Activated CD4-positive, alpha-beta memory T cell treated with anti-CD3 and anti-CD28 coated beads, Interleukin-2, amount 10 ng/mL, durations not matched to agents 7 days and 5 days (primary cell): ENCODE measurements at places on chromosomes 11 and 22.
A peak's percentile ranks its signal among the peaks of the same experiment; 100 is the strongest.

DNA sequence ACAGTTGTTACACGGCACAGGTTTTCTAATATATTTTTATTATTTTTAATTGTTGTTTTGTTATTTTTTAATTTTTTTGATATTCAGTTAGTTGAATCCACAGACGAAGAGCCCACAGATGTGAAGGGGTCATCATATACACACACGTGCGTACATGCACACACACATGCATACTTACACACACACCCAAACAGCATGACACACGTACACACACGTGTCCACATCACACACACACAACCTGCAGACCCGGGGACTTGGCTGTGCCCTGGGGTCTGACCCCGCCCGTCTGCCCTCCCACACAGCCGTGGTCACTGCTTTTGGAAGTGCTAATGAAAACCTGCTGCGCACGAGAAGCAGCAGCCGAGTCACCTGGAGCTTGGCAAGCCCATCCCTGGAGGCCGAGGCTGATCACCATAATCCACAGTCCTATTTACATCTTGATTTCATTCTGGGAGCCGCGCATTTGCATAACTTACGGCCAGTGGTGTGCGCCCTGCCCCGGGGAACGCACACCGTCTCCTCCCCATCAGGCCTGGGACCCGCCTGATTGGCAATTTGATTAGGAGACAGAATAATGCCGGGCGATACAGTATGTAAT is 110.3 kb downstream of the BRD1 start:
- no peak for DNase-seq

DNA sequence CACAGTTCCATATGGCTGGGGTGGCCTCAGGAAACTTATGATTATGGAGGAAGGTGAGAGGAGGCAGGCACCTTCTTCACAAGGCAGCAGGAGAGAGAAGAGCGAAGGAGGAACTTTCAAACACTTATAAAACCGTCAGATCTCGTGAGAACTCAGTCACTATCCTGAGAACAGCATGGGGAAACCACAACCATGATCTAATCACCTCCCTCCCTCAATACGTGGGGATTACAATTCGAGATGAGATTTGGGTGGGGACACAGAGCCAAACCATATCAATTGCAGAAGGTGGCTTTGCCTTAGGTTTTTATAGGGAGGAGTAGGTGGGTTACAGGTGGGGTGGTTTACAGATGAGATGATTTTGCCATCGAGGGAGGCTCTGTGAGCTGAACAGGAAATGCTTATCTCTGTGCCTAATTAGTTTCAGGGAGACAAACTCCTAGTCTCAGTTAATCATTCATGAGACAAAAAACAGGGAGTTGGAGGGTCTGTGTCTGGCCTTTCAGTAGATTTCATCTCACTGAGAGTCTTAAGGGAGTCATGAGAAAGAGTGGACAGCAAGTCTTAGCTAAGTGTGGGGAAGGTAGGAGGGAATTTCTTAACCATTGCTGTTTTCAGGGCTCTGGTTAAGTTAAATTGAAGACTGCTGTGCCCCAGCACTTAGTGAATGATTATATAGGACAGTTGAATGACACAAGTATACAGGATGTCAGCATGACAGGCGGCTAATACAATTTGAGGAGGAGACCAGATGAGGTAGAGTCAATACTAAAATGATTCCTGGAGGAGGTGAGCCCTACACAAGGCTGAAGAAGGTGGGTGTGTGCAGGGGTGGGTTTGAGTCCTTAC is 47.7 kb downstream of the CWC15 start:
- no peak for DNase-seq

- DNase-seq: no peak
Observed at GRCh38 chr11:107682171-107682570, 29.7 kb downstream of the SLN start.

DNA sequence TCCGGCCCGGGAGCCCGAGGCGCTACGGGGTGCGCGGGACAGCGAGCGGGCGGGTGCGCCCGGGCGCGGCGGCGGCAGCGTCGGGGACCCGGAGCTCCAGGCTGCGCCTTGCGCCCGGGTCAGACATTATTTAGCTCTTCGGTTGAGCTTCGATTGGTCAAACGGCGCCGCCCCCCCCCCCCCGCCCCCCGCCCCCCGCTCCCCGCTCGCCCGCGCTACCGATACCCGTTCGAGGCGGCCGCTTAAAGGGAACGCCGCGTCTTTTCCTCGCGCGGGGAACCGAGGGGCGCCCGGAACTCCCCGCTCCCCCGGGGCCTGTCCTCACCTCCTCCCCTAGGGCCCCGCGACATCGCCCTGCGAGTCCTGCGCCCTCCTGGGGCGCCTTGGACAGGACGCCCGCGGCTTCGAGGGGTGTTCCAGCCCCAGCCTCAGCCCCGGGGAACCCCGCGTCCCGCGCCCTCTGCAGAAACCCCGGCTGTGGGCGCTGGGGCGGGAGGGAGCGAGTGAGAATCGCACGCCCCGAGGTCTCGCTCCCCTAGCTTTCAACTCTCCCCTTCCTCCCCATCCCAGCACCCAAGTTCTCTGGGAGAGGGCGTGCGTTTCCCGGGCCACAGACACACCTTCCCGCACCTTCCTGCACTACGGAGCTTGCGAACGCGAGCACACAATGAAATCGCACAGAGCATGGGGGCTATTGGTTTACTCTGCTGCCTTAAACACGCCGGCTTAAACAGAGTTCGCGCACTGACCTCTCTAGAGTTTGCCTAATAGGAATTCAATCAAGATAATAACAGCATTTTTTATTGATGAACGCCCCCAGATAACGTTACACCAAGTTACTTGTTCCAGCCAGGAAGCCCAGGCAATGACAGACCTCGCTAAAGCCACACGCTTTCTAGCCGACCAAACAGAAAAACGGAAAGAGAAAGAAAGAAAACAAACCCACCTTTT is at the start of gene BDNF:
BDNF (minus strand) TSS at position 105 of the 951 bp plus-strand sequence. CDS start 41,891 bp downstream, outside the sequence.
- DNase-seq: no peak

GRCh38 chr22:46879083-46879482 is 116.6 kb downstream of the TBC1D22A start:
- DNase-seq: no peak

- DNase-seq: peak; percentile 40
Observed at GRCh38 chr11:76803811-76804600, 20.9 kb downstream of the TSKU start.

- DNase-seq: no peak
Observed at GRCh38 chr22:40010746-40011145, 16.0 kb downstream of the FAM83F start.

DNA sequence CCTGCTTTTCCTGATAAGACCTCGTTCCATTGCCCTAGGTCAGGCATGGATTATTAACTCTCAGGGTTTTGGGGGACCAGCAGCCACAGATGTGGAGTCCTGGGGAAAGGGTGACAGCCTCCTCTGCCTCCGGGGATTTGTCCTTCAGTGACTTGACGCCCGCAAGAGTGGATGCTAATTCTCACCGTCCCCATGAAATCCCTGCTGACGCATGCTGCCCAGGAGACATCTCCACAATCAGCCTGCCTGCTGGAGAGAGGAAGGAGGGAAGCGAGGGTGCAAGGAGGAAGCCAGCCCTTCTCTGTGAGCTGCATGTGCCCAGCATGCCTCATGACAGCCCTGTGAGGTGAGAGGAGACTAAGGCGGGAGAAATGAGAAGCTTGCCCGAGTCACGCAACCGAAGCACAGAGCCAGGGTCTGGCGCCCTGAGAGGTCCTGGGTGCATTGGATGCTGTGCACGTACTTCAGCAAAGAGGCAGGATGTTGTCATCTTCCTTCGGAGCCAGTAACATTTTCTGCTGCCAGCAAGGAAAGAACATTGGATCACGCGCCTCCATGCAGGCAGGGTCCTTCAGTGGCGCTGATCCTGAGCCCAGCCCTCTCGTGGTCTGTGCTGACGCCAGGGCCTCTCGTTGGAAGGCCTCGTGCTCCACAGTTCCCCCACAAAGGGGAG is 27.3 kb upstream of the KRTAP5-6 start:
- no peak for DNase-seq

- DNase-seq: no peak
Observed at GRCh38 chr11:2138068-2138430, 1.1 kb downstream of the IGF2 start.

GRCh38 chr22:32075997-32076760 is 33.1 kb downstream of the SLC5A1 start:
- no peak for DNase-seq

- DNase-seq: no peak
Observed at GRCh38 chr22:31635638-31636306, 26.2 kb downstream of the PISD start.

- DNase-seq: no peak
Observed at GRCh38 chr11:36280531-36280930, 8.7 kb downstream of the COMMD9 start.

DNA sequence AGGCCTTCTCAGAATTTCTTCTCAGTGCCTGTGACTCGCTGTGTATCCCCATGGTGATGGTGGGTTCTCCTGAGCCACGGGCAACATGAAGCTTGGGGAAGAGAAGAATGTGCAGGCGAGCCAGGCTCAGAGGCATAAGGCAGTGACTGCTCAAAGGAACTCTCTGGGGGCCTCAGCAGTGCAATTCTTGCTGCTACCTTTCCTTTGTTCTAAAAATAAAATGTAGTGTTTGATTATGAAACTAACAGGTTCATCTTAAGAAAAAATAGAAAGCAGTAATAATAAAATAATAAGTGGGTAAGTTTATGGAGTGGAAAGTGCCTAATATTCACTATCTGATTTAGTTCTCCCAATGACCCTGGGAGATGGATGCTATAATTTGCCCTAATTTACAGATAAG is 46.7 kb downstream of the MEI1 start:
- DNase-seq: no peak

GRCh38 chr22:18154821-18155390 is 4.9 kb downstream of the USP18 start:
- DNase-seq: no peak

GRCh38 chr11:86418917-86419316 is 44.2 kb downstream of the CCDC81 start:
- DNase-seq: no peak

DNA sequence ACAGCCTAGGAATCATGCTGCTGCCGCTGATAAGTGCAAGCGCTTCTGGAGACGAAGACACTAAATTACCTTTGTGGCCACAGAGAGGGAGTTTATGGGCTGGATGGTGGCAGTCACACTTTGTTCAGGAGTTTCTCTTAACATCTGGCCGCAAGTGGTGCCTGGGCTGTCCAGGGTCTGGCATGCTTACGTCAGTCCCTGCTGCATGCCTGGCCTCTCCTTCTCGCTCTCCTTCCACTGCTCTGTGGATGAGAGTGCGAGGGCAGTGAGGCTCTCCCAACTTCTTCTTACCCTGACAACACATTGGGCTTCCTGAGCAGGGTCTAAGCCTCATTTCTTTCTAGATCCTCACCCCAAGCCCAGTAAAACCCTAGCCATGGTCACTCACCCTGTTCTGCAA is 160.7 kb upstream of the SEZ6L start:
- DNase-seq: no peak

DNA sequence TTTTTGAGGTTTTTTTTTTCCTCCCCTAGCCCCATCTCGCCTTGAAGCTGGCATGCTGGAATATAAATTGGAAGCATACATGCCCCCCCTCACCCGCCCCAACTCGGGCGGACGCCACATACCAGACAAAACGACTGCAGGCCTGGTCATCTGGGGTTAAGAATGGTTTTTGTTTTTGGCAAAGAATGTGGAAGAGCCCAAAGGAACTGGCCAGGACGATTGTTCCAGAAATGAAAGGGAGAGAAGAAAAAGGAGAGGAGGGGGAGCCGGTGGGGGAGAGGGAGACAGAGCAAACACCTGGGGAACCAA is 25.0 kb downstream of the MN1 start:
- no peak for DNase-seq

DNA sequence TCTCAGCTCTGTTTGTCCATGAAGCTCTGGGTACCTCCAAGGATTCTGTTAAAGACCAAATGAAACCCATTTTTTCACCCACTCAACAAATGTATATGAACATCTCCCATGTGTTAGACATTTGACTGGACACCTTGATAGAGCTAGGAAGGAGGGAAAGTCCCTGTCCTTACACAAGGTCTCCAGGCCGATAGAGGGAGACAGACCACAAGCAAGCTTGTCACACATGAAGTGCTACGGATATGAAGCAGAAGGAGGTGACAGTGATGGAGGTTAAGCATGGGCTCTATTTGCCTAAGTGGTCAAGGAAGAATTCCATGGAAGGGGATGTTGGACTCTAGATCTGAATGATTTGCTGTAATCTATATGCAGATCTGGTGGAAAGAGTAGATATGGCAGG is 138.5 kb downstream of the MYO18B start:
- no peak for DNase-seq

- DNase-seq: no peak
Observed at GRCh38 chr22:37982151-37982785, 2.1 kb downstream of the SOX10 start.

DNA sequence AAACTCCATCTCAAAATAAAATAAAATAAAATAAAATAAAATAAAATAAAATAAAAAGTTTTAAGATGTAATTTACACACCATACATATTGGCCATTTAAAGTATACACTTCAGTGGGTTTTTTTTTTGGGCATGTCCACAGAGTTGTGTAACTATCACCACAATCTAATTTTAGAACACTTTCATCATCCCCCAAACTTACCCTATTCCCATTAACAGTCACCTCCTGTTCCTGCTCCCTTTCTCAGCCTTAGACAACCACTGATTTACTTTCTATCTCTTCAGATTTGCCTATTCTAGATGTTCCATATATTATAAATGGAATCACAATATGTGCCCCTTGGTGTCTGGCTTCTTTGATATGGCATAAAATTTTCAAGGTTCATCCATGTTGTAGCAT is 4.6 kb upstream of the ACER3 start:
- DNase-seq: no peak

DNA sequence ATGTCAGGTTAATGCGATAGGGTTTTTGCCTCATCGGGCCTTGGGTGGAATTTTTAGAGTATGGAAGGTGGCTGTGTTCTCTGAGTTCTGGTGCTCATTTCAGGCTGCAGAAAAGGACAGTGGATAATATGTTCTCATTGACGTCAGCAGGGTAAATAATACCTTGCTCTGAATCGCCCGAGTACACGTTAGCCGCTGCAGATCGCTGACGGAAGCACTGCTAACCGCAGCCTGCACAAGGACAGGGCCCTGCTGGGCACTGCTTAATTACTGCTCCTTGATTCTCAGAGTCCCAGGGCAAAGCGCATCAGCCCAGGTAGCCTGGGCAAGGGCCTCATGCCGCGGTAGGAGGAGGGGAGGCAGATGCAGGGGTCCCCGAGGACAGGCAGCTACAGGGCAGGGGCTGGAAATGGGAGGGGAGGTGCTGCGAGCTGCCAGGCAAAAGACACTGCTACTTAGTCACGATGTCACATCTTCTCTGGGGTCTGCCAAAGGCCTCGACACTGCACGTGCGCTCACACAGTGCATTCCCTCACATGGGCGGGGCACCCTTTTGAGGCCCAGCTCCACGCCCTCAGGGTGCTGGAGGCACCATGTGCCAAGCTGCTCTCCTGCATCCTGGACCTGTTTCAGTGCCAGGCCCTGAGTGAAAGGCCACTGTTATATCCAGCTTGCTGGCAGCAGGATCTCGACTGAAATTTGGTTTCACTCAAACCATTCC is 35.2 kb downstream of the PPP2R1B start:
- DNase-seq: no peak
